Activated naive CD4-positive, alpha-beta T cell treated with Interleukin-2 at 50 U/mL for 16 hours (primary cell): ENCODE measurements at places on chromosomes 12 and 14.

GRCh38 chr12:50984586-50985298, 32.4 kb downstream of the HIGD1C start:
- DNase-seq: no peak

DNA sequence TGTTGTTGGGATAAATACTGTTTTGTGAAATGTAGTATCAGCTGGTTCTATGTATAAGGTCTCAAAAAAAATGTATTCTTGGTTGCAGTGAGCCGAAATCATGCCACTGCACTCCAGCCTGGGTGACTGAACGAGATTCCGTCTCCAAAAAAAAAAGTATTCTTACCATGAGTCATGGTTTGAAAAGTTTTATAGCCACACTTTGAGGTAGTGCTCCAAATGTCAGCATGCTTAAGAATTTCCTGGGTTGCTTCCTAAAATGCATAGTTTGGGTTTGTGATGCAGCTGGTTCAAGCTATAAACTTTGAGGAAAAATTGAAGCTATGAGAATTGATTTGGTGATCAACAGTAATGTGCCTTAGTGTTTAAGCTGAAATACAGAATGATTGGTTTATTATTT, 48.0 kb downstream of the ETNK1 start:
- no peak for DNase-seq

- no peak for DNase-seq
Measured at GRCh38 chr12:62660756-62661155, 194.1 kb downstream of the MON2 start.

GRCh38 chr12:3641428-3642018, 111.4 kb downstream of the CRACR2A start:
- no peak for DNase-seq

- DNase-seq: no peak
Measured at GRCh38 chr12:124709722-124710687, 142.6 kb upstream of the NCOR2 start.

DNA sequence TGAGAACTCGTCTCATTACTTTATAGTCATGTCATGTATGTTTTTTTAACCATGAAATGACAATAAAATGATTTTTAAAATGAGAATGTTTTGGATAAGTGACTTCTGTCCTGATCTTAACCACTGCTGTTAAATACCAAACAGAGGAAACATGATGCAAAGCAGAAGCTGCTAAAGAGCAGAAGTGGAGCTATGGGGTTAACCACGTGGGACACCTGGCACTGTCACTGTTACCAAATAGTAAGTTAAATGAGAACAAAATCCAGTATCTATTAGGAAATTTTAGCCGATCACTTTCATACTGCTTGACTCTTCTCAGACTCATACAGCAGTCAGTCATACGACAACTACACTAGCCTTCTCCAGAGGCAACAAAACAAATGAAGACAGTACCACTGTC, 82.4 kb downstream of the SCAF11 start:
- no peak for DNase-seq

DNA sequence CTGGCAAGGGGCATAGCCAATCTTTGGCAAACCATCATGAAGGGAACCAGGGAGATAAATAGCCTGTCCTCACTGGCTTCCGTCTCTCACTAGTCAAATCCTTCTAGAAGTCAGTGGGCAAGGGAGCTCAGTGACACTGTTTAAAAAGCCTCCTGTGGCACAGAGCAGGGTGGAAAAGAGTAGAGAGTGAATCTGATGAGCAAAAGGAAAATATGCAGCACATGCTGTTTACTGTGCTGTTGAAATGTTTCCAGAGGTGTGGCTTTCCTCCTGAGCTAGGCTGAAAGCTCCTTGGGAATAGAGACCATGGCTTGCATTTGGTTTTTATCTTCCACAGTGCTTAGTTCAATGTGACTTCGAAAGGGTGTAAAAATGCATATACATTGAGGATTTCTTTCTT, 7.7 kb upstream of the DYRK2 start:
- DNase-seq: no peak

GRCh38 chr14:67564236-67564635, 31.1 kb downstream of the PLEKHH1 start:
- no peak for DNase-seq

DNA sequence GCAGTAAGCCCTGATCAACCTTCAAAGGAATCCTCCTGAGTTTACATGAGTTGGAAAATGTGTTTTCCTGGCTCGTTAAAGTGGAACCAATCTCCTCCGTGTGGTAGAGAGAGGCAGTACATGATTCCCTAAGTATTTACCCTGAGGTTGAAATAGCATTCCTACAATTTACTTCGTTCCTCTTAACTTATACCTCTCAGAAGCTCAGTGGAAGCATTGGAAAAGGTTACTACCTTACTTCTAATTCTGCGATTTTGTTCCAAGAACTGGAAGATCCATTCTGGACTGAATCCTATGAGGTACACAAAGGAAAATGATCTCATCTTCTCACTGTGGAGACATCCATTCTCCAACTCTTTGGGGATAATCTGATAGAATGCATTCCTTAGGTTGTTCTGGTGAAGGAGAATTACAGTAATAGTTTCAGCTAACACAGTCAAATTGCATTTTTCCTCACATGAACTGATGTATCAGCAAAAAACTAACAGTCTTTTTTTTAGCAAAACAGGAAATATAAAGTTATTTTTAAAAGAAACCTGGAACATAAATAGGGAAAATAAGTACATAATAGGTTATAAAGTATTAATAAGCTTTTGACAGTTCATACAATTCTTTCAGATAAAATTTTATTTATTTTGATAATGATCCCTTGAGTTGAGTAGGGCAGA, 475.6 kb downstream of the PDZRN4 start:
- DNase-seq: no peak

GRCh38 chr12:107984973-107985372, 144.1 kb upstream of the WSCD2 start:
- DNase-seq: no peak

GRCh38 chr14:81033698-81034240, 78.3 kb downstream of the TSHR start:
- no peak for DNase-seq

GRCh38 chr14:85475113-85475512, 54.8 kb upstream of the FLRT2 start:
- DNase-seq: no peak

- DNase-seq: no peak
Measured at GRCh38 chr12:94550964-94551363, 91.3 kb upstream of the CEP83 start.

- DNase-seq: no peak
Measured at GRCh38 chr14:33671556-33671955, 279.3 kb downstream of the EGLN3 start.

GRCh38 chr12:69339999-69340398, 8.2 kb upstream of the LYZ start:
- DNase-seq: no peak

DNA sequence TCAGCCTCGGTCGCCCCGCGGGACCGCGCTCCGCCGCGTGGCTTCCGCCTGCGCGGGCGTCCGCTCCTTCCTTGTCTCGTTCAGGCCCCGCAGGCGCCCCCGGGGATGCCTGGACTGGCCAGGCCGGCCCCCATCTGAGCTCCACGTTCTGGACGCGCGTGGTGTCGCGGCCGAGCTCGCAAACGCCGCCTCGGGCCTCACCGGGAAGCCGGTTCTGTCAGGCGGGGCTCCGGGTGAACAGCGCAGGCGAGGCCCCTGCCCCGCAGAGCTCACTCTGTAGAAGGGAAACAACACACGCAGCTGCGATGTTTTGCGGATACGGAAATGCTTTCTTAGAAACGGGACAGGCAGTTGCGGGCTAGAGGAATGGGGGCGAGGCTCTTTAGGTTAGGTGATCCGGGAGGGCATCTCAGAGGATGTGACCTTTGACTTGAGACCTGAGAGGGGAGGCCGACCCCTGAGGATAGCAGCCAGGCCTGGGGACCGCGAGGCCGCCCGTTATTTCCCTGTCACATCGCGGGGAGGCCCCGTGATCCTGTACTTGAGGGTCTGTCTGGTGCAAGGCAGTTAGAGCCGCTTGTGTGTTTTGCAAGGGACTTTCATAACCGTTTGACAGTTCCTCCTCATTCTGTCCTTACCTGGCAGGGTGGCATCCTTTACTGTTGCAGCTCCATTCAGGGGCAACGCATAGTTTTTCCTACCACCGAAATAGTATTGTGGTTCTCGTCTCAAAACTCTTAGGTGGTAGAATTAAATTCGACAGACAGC, 584 bp downstream of the VRK1 start:
- peak; percentile 39 for DNase-seq

DNA sequence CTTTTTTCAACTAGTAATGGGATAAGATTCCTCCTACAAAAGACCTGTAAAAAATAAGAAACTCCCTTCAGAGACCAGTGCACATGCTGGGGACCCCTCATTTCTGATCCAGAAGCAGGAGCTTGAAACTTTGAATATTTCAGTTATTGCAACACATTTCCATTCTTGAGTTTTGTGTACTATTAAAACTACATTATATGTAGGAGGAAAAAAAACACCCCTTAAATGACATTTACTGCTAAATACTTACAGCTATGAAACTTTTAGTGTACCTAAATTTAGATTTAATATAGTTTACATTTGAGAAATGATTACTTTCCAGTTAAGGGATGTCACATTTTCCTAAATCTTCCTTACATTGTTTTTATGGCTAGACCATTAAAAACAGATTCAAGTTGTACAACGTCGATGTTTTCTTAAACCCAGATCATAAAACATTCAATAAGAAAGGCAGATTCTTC, 4.1 kb downstream of the LRIG3 start:
- no peak for DNase-seq

DNA sequence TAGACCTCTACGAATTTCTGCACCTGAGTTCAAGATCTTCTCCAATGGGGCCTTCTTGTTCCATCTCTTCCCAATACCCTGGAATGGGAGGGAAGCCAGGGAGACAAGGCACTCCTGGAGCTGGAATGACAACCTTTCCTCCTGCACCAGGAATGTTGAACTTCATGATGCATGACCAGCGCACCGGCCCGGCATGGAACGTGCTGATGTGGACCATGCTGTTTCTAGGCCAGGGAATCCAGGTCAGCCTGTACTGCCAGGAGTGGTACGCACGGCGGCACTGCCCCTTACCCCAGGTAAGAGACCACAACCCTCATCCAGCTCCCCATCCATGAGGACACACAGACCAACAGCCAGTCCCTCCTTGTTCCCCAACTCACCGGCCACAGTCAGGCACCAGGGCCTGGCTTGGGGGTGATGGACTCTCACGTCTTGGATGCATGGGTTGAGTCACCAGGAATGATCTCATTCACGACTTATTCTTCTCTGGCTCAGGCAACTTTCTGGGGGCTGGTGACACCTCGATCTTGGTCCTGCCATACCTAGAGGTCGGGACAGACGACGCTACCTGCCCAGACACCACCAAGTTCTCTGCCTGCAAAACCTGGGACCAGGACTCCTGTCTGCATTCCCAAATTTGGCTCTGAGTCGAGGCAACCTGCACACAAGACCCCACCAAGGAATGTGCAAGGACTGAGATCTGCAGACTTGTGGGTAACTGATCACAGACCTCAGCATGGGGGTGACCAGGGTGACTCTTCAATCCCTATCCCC, 20.5 kb downstream of the SOAT2 start:
- no peak for DNase-seq

DNA sequence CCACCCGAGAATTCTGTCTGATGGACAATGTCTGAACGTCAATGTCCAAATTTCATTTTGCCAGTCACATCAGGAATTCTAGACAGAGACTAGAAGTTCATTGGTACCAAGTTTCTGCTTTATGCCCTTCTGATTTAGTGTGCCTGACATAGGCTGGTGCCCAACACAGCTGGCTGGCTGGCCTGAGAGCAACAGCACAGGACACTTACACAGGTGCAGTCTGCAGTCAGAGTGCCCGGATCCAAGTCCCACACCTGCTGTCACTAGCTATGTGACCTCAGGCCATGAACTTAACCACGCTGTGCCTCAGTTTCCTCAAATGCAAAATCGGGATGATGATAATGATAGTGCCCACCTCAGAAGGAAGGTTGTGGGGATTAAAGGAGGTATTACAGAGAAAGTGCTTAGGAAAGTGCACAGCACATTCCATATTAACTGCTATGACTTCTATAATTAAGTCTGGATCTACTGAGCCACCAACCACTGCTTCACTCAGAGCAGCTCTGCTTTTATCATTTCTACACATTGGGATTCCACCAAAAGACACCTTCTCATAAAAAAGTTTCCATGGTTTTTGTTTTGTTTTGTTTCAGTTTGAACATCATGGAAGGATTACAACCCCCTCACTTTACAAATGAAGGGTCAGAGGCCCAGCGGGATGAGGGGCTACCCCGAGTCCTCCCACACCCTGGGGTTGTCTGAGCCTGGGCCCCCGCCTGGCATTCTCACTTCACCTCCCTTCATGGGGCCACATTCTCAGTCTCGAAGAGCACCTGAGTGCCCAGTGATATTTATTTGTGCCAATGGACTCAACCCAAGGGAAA, 168.8 kb upstream of the BCL2L14 start:
- DNase-seq: peak; percentile 72

DNA sequence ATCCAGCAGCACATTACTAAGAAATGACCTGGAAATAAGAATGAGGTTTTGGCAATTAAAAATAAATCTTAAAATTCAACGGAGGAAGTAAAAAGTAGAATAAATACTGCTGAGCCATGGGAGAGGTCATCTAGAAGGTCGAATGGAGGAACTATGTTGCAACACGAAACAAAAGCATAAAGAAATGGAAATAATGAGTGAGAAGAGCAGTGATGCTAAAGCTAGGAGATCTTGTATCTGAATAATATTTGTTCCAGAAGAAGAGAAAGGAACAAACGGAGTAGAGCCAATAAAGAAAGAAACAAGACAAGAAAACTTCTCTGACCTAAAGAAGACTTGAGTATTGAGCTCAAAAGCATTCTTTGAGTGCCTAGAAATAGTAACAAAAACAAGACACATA, 6.6 kb upstream of the KRT7 start:
- DNase-seq: no peak

GRCh38 chr14:99141236-99141635, 130.8 kb downstream of the BCL11B start:
- no peak for DNase-seq

- no peak for DNase-seq
Measured at GRCh38 chr12:113823016-113823415, 143.1 kb downstream of the RBM19 start.

- DNase-seq: no peak
Measured at GRCh38 chr12:58247633-58248032, 306.3 kb downstream of the ATP23 start.

- DNase-seq: no peak
Measured at GRCh38 chr12:69042970-69043369, 110.0 kb upstream of the CPM start.

DNA sequence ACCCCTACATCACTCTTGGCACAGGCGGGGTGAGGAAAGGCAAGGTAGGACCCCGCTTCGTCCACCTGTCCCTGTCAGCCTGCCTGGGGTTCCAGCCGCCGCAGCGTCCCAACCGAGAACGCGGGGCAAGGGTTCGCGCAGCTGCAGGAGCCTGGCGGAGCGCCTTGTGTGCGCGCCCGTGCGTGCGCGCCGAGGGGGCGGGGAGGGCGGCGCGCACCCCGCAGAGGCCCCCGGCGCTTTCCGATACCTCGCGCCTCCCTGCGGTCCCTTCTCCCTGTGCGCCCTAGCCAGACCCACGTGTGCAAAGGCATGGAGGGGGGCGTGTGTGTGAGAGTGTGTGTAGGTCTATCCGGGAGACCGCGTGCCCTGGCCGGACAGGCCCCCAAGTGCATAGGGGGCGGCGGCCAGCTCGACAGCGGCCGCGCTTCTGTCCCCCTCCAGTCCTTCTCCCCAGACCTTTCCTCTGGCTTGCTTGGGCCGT, 122.4 kb downstream of the TSPAN9 start:
- DNase-seq: no peak
